Karpas-422 (cell line): ENCODE measurements at places on chromosomes 7 and 10. TPM values are rescaled to one million over a fixed set of nuclear protein-coding genes. Genes with fewer than 3 reads are reported as not detected.

The ANKRD7 gene
- total RNA-seq, result 1.7 and 2.8 TPM in 2 replicates

- no peak for DNase-seq
- no peaks in the 10 kb centered on the region for H3K27me3 ChIP-seq
- no peaks in the 10 kb centered on the region for H3K36me3 ChIP-seq
- no peak overlapping the region for H3K4me3 ChIP-seq
Measured at GRCh38 chr7:77258593-77258992, 59.0 kb upstream of the FGL2 start.

- DNase-seq, result no peak
- no peak overlapping the region for H3K4me3 ChIP-seq
- no peak overlapping the region for H3K27ac ChIP-seq
- H3K4me1 ChIP-seq, result peaks cover 18% of the 10 kb centered on the region
- no peaks in the 10 kb centered on the region for H3K27me3 ChIP-seq
- H3K36me3 ChIP-seq, result 0 out of 2 replicates have a peak, but pooled peaks cover 3% of the 10 kb centered on the region
Measured at GRCh38 chr7:38822549-38822948, 86.4 kb downstream of the VPS41 start.

DNA sequence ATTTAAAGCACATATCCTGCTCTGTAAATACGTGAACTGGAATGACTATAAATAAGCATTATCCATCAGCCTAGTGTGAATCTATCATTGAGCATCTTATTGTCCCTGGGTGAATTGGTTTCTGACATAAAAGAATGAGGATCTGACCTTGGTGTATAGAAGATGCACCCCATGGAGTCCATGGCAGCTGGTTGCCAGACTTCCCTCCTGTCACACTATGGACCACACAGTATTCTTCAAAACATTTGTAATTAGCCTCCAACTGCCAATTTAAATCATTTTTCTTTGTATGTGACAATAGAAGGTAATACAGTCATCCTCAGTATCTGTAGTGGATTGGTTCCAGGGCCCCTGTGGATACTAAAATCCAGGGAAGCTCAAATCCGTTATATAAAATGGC lies 238.1 kb upstream of the ZWINT start:
- H3K27me3 ChIP-seq, result no peaks in the 10 kb centered on the region
- DNase-seq, result no peak
- H3K4me1 ChIP-seq, result no peaks in the 10 kb centered on the region

The TUBB8 gene
- total RNA-seq, result not detected in 2 replicates

DNA sequence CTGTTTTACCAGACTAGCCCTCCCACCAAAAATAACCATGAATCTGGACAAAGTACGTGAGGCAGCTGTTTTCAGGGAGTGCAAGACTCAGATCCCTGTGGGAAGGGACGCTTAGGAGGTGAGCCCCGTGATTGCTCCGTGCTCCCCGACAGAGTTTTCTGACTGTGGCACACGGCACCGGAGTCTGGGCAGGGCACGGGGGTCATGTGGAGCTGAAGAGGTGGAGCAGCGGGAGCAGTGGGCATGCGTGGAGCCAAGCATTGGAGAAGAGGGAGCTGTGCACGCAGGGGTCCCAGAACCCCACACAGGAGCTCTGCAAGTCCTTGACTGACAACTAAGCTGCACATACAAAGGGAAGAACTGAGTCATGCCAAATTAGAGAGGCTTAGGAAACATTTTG lies 11.1 kb upstream of the CAMK2B start:
- H3K4me3 ChIP-seq, result no peak overlapping the region
- no peaks in the 10 kb centered on the region for H3K27me3 ChIP-seq
- no peaks in the 10 kb centered on the region for H3K4me1 ChIP-seq
- no peaks in the 10 kb centered on the region for H3K36me3 ChIP-seq

DNA sequence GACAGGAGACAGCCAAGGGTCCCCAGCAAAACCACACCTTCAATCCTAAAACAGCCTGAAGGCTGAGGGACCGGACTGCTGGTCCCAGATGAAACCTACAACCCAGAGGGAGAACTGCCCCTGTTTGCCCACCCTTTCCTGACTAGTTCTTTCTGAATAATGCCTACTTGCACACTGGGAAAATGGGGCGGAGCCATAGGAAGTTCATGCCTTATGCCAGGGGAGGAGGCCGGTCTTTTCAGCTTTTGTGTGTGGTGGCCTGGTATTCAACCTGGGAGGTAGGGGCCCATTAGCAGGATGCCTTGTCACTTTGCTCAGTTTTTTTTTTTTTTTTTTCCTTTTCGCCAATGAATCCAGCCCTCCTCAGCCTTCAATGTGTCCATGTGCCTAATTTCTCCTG lies 20.7 kb downstream of the TOMM7 start:
- DNase-seq, result no peak
- H3K27me3 ChIP-seq, result no peaks in the 10 kb centered on the region
- no peak overlapping the region for H3K27ac ChIP-seq
- no peaks in the 10 kb centered on the region for H3K4me1 ChIP-seq
- no peaks in the 10 kb centered on the region for H3K36me3 ChIP-seq
- H3K4me3 ChIP-seq, result no peak overlapping the region

DNA sequence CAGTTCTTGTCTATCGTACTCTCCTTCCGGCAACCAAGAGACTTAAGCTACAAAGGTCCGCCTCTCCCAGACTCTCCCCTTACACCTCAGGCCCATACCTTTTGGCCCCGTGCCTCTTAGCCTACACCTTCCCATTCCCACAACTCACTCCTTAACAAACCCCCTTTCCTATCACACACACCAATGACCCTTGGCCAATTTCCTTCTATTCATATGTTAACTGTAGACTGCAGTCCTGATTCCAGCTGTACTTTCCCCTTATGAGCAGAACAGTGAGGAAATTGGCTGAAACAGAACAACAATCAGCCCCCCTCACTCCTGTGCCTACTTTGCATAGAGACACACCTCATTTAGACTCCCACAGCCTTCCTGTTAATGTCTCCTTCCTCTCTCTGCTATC lies 1.4 kb upstream of the TMEM139 start:
- H3K36me3 ChIP-seq, result no peaks in the 10 kb centered on the region
- no peak overlapping the region for H3K4me3 ChIP-seq
- DNase-seq, result no peak
- no peak overlapping the region for H3K27ac ChIP-seq
- no peaks in the 10 kb centered on the region for H3K27me3 ChIP-seq

GRCh38 chr10:16894821-16895220 lies 77.6 kb upstream of the RSU1 start:
- no peak overlapping the region for H3K27ac ChIP-seq
- no peak overlapping the region for H3K4me3 ChIP-seq
- no peaks in the 10 kb centered on the region for H3K36me3 ChIP-seq
- DNase-seq, result no peak
- H3K27me3 ChIP-seq, result no peaks in the 10 kb centered on the region; the same call in 1 of the 2 replicates
- no peaks in the 10 kb centered on the region for H3K4me1 ChIP-seq

DNA sequence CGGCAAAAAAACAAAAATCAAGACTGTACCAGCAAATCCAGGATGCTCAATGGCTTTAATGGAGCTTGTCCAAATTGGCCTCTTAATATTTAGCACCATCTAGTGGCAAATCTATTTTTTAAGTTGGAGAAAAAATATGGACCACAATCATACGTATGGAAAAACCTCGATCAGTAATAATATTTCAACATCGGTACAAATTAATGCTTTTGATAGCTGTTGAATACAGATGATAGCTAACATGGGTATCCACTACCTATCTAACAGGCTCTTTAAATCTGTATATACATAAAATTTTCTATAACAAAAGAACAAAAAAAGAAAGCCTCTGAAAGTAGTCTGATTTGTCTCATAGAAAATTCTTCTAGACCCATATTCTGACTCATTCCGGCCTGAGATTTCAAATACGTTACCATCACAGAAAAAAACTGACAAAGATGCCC lies 29.2 kb downstream of the COA1 start:
- no peak overlapping the region for H3K4me3 ChIP-seq
- peaks cover 47% of the 10 kb centered on the region for H3K4me1 ChIP-seq
- peak; percentile 86 for DNase-seq
- no peak overlapping the region for H3K27ac ChIP-seq
- no peaks in the 10 kb centered on the region for H3K36me3 ChIP-seq

DNA sequence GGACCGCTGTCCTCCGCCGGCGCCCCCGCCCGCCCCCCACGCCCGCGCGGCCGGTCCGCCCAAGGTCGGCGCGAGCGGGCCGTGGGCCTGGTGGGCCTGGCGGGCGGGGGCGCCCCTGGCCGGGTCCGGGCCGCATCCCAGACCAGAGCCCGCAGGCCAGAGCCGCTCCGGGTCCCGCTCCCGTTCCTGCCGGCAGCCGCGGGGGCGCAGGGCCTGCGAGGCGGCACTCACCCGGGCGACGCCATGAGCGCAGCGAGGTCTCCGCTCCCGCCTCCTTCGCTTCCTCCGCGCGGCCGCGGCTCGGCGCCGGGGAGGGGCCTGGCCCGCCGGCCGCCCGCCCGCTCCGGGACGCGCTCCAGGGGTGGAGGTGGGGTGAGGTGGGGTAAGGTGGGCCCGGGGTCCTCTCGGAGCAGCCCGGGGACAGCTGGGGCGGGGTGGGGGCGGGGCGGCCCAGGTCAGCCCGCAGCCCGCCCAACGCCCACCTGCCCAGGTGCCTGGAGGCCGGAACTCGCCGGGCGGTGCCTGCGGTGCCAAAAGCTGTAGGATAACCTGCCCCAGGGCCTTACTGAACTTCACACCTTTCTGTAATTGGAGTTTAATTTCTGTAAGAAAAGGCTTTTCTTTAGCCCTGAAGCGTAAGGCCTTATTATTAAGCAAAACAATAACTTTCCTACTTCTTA lies at the start of gene URGCP:
Gene URGCP (minus strand): TSS at position 266 of the 680 bp plus-strand sequence. CDS start 21 bp downstream, at position 245.
- no peaks in the 10 kb centered on the region for H3K36me3 ChIP-seq
- H3K4me1 ChIP-seq, result peaks cover 25% of the 10 kb centered on the region
- peak; percentile 82 for DNase-seq
- peak within 1 kb of the TSS; percentile 75 for H3K4me3 ChIP-seq
- peak within 1 kb of the TSS; percentile 40; the same call in 1 of the 2 replicates for H3K27ac ChIP-seq
- no peaks in the 10 kb centered on the region for H3K27me3 ChIP-seq

GRCh38 chr7:80359476-80359875 lies 152.4 kb downstream of the GNAT3 start:
- no peaks in the 10 kb centered on the region for H3K27me3 ChIP-seq
- no peak overlapping the region for H3K27ac ChIP-seq
- DNase-seq, result no peak
- H3K36me3 ChIP-seq, result no peaks in the 10 kb centered on the region
- H3K4me1 ChIP-seq, result no peaks in the 10 kb centered on the region

- H3K4me3 ChIP-seq, result no peak overlapping the region
- DNase-seq, result no peak
- H3K27ac ChIP-seq, result no peak overlapping the region
- H3K4me1 ChIP-seq, result no peaks in the 10 kb centered on the region
Measured at GRCh38 chr7:142646386-142647140, 102.7 kb upstream of the PRSS1 start.

- H3K27me3 ChIP-seq, result no peaks in the 10 kb centered on the region
- H3K27ac ChIP-seq, result no peak overlapping the region
- no peak overlapping the region for H3K4me3 ChIP-seq
- DNase-seq, result no peak
Measured at GRCh38 chr7:88057655-88058054, 123.6 kb downstream of the ADAM22 start.

The ARPC1A gene
- total RNA-seq, result 36.8 and 39.4 TPM in 2 replicates

DNA sequence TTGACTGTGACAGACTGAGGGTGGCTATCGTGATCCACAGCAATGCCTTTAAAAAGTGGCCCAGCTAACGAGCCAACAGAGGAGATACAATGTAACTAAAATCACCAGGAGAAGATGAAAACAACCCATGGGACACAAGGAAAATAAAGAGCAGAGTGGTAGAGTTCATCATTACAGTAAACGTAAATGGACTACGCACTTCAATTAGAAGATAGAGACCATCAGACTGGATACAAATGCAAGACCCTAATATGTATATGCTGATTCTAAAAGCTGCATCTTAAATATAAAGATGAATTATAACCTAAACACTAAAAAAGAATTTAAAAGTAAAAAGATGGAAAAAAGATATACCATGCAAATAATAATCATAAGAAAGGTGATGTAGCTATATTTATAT lies 6.6 kb upstream of the STK32C start:
- H3K36me3 ChIP-seq, result no peaks in the 10 kb centered on the region
- no peak overlapping the region for H3K4me3 ChIP-seq
- H3K4me1 ChIP-seq, result no peaks in the 10 kb centered on the region
- H3K27ac ChIP-seq, result no peak overlapping the region
- no peaks in the 10 kb centered on the region for H3K27me3 ChIP-seq
- DNase-seq, result no peak

GRCh38 chr7:106895246-106895864 lies 30.3 kb downstream of the PIK3CG start:
- H3K27me3 ChIP-seq, result no peaks in the 10 kb centered on the region
- H3K4me1 ChIP-seq, result peaks cover 45% of the 10 kb centered on the region
- no peak overlapping the region for H3K4me3 ChIP-seq
- H3K27ac ChIP-seq, result peak overlapping the region; percentile 47
- H3K36me3 ChIP-seq, result peaks cover 67% of the 10 kb centered on the region

- H3K4me3 ChIP-seq, result no peak overlapping the region
- no peaks in the 10 kb centered on the region for H3K27me3 ChIP-seq
- no peak for DNase-seq
Measured at GRCh38 chr10:123529146-123529760, 136.9 kb upstream of the GPR26 start.

The PON1 gene
- not detected in 2 replicates for total RNA-seq

- no peak overlapping the region for H3K27ac ChIP-seq
- H3K4me1 ChIP-seq, result peaks cover 5% of the 10 kb centered on the region; the same call in 1 of the 2 replicates
- no peaks in the 10 kb centered on the region for H3K27me3 ChIP-seq
- H3K4me3 ChIP-seq, result no peak overlapping the region
- no peak for DNase-seq
- no peaks in the 10 kb centered on the region for H3K36me3 ChIP-seq
Measured at GRCh38 chr7:17289074-17289645, 9.3 kb upstream of the AHR start.

The BAMBI gene
- not detected in 2 replicates for total RNA-seq

The FGFR2 gene
- not detected in 2 replicates for total RNA-seq

DNA sequence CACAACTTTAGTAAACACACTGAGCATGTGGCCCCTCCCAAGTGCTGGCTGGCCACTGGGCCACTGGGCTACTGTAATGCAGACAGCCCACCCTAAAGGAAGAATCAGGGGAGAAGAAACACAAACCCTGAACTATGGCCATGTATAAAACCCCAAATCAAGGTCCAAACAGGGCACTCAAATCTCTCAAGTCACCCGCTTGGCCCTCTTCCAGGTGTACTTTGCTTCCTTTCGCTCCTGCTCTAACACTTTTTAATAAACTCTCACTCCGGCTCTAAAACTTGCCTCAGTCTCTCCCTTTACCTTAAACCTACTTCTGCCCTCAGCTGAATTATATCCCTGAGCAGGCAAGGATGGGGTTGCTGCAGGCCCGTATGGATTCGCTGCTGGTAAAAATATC lies 72.6 kb downstream of the TPK1 start:
- no peak overlapping the region for H3K27ac ChIP-seq
- H3K4me3 ChIP-seq, result no peak overlapping the region
- H3K36me3 ChIP-seq, result no peaks in the 10 kb centered on the region
- H3K27me3 ChIP-seq, result no peaks in the 10 kb centered on the region

The AIMP2 gene
- 97.2 and 106 TPM in 2 replicates for total RNA-seq
